Kidney tubule cell (primary cell): ENCODE measurements at places on chromosomes 3 and 15.

DNA sequence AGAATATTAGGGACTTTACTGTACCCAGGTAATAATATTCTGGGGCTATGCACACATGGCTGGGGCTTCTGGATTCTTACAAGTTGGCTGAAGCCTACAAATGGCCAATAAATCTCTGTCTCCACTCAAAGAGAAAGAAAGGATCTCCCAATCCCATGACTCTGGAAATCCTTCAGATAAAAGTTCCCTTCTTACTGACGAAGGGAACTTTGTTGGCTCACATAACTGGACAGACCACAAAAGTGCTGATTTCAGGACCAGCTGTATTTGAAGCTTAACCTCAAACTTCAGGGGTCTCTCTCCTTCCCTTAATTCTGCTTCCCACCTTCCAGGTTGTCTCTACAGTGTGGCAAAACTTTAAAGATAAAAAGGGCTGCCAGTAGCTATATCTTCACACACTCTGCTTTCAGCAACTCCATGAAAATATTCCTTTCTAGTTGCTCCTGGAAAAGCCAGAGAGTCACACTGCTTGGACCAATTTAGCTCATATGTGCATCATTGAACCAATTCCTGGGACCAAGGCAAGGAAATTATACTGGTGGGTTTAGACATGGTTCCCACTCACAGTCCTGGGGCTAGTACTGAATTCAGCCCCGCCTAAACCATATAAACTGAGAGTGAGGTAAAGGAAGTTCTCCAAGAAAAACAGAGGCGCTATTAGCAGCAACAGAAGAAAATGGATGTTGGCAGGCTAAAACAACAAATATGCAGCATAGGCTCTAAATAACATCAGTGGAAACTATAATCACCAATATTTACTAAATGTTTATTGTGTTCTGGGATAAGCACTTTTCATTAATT, 290.0 kb upstream of the GADL1 start:
- DNase-seq, result no peak

- peak; percentile 13 for DNase-seq
Observed at GRCh38 chr15:93179700-93180102, 90.7 kb upstream of the RGMA start.

- DNase-seq, result no peak
Observed at GRCh38 chr15:56244811-56245576, 1.3 kb upstream of the RFX7 start.

GRCh38 chr15:66707310-66708082, 5.5 kb downstream of the SMAD6 start:
- DNase-seq, result peak; percentile 59

- DNase-seq, result peak; percentile 59
Observed at GRCh38 chr3:32438596-32439344, 47.1 kb downstream of the CMTM7 start.

DNA sequence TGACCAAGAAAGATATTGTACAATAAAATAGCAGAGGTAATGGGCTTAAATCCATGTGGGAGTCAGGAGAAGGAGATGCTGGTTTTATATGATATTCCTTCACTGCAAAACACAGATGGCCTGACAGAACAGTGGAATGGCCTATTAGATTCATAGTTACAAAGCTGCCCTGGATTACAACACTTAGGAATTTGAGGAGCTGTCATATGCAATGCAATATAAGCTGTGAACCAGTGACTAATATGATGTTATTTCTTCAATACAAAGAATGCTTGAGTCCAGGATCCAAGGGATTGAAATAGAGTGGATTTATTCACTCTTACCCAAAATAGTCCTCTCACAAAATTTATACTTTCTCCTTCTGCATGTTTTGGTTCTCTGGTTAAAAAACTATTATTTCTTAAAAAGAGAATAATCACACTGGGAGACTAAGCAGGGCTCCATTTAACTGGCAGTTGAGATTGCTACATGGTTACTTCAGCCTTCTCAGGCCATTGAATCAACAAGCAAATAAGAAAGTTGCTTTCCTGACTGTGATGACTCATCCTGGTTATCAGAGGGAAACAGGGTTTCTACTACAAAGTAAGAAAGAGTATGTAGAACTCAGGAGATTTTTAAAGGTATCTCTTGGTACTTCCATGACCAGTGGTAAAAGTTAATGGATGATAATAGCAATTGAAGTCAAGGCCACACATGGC, 79.8 kb upstream of the ZPLD1 start:
- DNase-seq, result peak; percentile 69

DNA sequence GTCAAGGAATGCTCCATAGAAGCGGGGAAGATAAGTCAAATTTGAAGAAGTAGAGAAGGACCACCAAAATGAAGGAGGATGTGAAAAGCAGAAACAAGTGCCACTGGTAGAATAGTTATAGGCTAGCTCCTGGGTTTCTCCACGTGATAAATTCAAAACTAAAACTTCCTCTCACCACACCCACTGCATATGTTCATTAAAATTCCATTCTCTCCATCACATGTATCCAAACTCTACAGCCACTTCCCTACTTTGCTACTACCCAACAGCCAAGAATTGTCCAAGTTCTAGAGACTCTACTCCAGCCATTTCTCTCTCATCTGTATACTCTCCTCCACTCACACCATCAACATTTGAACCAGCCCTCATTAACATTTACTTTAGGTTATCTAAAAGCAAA, 60.5 kb downstream of the COL8A1 start:
- DNase-seq, result no peak

DNA sequence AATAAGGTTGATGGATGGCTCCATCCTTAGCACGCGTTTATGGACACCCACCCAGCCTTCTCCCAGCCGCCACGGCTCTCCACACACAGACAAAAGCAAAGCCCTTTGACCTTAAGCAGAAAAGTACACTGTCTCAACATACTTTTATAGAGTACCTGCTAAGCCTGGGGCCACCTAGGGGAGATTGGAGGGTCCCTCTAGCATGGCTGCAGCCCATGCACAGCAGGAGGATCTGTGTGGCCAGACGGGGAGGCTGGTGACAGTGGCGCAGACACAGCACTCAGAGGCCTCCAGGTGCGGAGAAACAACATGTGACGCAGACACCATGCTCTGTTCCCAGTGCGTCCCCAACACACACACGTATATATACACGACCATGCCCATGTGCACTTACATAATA, 174.9 kb downstream of the XXYLT1 start:
- no peak for DNase-seq

DNA sequence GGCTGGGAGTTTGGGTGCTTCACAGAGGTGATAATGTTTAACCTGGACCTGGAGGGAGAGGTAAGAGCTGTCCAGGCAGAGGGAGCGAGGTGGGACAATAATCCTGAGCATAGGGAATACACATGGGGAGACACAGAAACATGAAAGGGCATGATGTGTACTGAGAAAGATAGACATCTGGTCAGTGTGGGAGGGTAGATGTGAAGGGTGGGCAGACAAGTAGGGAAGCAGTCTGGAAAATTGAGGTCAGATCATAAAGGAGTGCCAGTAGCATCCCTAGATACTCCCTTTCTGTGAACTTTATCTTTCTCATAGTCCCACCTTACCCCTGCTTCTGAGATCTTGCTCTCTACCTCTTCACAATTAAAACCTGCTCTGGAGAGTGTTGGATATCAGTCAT, 12.0 kb upstream of the GLCE start:
- DNase-seq, result no peak

DNA sequence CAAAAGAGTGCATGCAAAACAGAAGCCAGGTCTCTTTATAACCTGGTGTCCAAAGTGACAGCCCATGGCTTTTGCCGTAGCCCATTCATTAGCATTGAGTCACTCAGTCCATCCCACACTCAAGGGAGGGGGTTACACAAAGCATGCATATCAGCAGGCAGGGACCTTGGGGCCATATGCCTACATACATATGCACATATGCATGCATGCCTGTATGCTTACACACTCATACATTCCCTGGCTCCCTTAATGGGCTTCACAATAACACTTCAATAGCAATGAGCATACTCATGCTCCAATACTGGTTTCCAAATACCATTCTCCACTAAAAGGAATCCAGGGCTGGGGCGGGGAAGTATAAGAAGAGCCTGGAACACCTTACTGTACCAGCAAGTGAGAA, 22.0 kb downstream of the TRPM1 start:
- peak; percentile 28 for DNase-seq

GRCh38 chr15:75817138-75817935, 25.9 kb upstream of the UBE2Q2 start:
- no peak for DNase-seq

DNA sequence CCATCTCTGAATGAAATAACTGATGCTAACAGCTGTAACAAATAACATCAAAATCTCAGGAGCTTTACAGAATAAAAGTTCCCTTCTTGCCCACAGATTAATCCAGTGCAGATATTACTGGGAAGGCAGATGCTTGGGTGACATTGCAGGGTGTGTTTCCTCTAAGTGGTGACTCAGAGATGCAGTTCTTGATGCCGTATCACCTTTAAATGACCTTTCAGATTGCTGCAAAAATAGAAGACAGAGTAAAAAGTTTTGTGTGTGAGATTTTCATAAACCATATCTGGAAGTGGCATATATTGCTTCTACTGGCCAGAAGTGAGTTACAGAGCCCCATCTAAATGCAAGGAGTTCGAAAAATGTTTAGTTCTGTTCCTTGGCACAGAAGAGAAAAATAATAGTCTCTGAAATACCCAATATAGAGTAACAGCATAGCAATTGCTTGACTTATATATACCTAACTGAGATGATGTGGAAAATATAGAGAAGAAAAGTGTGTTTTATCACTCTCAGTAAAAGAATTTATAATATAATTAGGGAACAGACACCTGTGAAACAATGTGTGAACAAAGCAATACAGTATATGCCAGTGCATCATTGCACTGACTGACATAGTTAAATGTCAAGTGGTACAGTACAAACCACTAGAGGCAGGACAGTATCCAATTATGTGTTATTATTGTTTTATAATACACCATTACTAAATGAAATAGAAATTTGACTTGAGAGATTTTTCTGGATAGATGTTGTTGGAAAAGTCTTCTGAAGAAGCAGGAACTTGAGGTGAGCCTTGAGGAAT, 430.7 kb upstream of the CBLB start:
- DNase-seq, result no peak

DNA sequence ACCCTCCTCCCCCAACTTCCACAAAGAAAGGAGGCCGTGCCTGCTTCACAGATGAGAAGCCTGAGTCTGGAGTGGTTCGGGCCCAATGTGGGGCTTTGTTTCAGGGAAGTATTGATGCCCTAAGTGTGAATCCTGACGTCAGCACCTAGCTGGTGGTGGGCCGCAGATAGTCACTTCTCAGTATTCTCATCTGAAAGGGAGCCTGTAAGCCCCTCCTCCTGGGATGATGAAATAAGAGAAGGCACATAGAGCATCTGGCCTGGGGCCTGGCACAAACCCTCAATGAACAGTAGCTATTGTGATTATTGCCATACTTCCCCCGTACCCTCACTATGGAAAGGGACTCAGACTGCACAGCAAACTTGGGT, 24.8 kb downstream of the LINGO1 start:
- DNase-seq, result no peak

DNA sequence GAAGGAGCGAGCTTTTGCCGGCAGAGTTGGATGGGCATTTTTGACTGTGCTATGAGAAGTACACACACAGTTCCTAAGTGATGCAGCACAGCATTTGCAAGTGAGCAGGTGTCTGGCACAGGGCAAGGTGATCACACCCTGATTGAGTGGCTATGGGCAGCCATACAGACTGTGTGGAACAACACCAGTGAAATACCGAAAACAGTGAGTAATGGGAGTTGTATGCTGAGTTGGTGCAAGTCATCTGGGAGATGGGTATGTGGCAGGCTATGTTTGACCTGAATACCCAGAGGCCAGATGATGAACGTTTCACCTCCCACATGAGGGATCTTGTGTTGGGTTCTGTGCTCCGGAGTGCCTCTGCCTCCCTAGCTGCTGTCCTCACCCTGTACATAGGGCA, 53.5 kb upstream of the TIPARP start:
- DNase-seq, result peak; percentile 69

- DNase-seq, result no peak
Observed at GRCh38 chr3:76643623-76644304, 396.1 kb upstream of the ROBO2 start.

DNA sequence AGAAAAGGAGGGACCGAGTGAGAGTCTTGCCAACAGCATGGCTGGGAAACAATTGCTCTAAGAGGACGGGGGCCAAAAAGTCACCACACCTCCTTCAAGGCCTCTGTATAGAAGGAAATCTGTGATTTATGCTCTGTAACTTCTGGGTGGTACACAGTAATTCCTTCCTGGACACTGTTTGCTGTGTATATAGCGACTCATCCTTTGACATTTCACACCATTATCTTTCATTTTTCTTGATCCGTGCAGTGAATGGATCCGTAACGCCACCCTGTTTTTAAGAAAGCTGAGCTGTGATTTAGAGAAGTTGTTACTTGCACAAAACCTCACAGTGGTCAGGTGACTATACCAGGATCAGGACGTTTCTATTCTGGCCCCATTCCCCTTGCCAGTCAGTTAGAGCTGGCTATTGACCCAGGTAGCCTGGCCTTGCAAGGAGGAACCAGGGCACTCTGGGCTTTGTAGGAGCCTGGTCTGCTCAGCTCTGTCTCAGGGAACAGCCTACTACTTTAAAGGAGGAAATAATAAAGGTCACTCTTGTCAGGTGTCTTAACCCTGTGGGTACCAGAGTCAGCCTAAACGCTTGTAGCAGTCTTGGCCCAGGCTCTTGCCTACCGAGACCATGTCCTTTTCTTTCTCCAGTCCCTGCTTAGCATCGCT, 86.5 kb upstream of the MYZAP start:
- peak; percentile 67 for DNase-seq

GRCh38 chr3:69747511-69748258, 8.4 kb downstream of the MITF start:
- no peak for DNase-seq

DNA sequence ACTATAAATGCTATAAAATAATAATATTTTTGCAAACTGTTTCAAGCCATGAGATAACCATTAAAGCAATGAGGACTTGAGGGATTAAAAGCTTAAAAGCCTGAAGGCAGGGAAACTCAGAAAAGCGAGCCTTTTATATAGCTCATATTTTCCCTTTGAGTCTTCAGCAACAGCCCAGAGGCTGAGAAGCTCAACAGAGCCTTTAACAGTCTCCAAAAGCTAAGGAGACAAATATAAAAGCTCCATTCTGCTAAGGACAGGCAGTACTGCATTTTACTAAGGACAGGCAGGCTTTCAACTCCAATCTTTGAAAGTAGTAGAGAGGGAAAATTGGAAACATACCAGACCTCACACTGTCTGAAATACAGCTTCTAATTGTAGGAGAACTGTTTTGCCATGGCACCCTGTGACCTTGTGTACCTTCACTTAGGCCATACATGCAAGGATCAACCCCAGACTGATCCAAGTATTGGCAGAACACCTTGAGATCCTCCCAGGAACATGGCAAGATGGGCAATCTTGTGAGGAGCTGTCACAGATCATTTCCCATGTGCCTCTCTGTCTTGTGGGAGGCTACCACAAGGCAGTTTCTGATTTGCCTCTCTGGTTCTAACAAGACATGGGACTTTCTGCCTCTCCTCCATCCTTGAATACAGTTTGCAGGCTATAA, 53.1 kb upstream of the ARNT2 start:
- no peak for DNase-seq

- no peak for DNase-seq
Observed at GRCh38 chr3:157119369-157119951, 40.5 kb downstream of the CCNL1 start.

- DNase-seq, result no peak
Observed at GRCh38 chr3:163632722-163633121, 1445.6 kb downstream of the SI start.

- peak; percentile 77 for DNase-seq
Observed at GRCh38 chr15:97903971-97904572, 56.4 kb upstream of the ARRDC4 start.
